ENCODE measurements at places on chromosomes 12 and 14.

DNA sequence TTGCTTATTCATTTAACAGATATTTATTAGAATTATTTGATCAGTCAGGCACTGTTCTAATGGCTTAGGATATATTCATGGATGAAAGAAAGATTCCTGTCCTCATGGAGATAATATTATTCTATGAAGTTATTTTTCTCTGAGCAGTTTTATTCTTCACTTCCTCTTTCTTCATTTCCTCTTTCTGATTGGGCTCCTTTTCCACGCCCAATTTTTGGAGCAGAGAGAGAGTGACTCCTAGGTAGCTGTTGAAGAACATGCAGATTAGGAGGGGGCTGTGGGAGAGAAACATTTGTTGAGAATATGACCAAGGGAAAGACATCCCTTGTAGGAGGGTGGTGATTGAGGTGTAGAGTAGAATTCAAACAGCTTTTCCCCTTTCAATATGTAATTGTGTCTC, 6.0 kb upstream of the YARS2 start:
- no peak for DNase-seq

DNA sequence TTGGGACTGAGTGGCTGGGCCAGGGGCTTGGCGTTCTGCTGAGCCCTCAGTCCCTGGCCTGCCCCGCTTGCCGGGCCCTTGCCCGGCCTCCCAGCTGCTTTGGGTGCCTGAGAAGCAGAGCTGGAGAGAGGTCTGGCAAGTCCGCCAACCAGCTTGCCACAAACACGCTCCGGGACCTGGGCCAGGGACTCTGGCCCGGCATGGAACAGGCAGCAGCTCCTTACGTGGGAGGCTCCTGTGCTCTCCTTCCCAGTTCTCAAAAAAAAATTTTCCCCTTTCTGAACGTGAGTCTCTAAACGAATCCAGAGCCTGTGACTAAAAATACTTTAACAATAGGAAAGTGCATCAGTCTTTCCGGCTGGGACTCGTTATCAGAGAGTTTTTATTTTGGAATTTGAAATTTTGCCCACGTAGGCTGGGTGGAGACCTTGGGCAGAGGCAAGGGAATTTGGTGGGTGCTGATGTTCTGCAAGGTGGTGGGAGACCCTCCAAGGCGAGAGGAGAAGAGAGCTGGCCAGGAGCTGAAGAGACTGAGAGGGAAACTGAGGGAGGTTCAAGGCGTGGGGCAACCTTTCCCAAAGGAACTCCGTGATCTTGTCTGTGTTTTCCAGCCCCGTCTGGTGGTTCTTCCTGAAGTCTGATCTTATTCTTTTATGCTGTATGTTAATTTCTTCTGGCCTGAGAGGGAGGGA, 6.8 kb upstream of the NR4A1 start:
- peak; percentile 85 for DNase-seq

- DNase-seq = no peak
Observed at GRCh38 chr14:25056688-25057078, 6.7 kb upstream of the STXBP6 start.

DNA sequence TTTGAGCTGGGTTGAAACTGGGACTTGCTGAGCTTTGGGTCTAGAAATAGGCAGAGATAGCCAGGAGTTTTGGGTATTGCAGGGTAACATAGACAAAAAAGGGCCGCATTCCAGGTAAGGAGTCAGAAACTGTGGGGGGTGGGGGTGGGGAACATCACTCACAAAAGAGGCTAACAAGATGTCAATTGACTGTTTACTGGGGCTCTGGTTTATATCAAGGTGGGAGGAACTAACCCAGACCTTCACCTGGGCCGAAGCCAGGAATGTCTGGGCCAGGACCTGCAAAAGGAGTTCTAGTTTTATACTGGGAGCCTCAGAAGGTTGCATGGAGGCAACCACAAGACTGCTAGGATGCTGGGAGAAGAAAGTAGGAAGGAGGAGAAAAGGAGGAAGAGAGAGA, 154.4 kb downstream of the EMP1 start:
- DNase-seq = no peak

- DNase-seq = no peak
Observed at GRCh38 chr12:130876758-130877157, 4.9 kb downstream of the RAN start.

GRCh38 chr14:61551384-61551783, 143.9 kb upstream of the HIF1A start:
- no peak for DNase-seq

GRCh38 chr12:20489645-20490044, 121.3 kb downstream of the PDE3A start:
- no peak for DNase-seq

- DNase-seq = no peak
Observed at GRCh38 chr12:127295630-127296029, 971.3 kb upstream of the TMEM132C start.

DNA sequence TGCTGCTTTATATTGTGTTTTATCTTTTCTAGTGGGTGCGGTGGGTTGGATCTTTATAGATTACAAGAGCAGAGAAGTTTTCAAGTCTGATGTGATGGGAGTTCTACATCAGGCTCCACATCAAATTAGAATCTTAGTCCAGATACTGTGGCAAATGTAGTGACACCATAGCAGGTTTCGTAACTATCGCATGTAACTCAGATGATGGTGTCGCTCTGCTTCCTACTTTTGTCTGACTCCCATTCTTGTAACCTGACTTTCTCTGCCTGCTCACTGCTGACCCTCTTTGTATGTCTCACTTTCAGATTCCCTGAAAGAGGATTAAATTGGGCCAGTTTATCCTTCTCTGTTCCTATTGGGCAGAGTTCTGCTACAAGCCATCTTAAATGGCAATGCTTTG, 22.8 kb upstream of the FBXO34 start:
- no peak for DNase-seq

DNA sequence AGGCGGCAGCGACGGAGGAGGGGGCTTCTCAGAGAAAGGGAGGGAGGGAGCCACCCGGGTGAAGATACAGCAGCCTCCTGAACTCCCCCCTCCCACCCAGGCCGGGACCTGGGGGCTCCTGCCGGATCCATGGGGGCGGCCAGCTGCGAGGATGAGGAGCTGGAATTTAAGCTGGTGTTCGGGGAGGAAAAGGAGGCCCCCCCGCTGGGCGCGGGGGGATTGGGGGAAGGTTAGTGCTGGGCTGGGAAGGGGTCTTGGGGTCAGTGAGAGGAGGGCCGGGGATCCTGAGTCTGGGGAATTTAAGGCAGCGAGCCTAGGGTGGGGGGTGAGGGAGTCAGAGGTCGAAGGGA, 203 bp downstream of the NFATC4 start:
- DNase-seq = no peak

DNA sequence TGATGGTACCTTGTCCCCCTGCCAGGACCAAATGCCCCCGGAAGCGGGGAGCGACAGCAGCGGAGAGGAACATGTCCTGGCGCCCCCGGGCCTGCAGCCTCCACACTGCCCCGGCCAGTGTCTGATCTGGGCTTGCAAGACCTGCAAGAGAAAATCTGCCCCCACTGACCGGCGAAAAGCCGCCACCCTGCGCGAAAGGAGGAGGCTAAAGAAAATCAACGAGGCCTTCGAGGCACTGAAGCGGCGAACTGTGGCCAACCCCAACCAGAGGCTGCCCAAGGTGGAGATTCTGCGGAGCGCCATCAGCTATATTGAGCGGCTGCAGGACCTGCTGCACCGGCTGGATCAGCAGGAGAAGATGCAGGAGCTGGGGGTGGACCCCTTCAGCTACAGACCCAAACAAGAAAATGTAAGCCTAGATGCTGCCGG, 410 bp downstream of the MYF6 start:
- DNase-seq = no peak

DNA sequence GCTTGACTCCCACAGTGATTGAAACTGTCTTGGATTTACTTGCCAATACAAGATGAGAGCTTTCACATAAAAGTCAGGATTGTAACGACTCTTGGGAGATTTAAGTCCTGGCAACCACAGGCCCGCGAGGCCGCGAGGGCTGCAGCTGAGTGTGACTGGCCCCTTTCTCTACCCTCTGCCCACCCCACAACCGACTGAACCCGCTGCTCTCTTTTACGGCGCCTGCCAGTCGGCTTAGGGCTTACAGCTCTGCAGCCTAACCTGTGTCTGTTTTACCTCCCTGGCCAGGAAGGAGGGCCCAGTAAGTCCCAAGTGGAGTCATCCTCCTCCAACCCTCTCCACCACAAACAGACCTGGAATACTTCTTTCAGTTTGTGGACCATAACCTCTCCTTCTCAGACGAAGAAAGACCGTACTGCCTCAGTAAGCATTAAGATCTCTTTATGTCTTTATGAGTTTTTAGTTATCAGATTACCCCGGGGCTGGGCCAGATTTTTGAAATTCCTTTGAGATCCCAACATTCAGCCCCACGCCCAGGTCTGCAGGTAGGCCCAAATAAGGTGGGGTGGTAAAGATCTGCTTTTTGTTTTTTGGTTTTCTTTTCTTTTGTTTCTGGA, 12.6 kb upstream of the TIGAR start:
- no peak for DNase-seq

- no peak for DNase-seq
Observed at GRCh38 chr12:48978291-48978740, at the start of gene WNT1. WNT1 (plus strand) TSS chr12:48978322; CDS start chr12:48978651, 329 bp downstream.

DNA sequence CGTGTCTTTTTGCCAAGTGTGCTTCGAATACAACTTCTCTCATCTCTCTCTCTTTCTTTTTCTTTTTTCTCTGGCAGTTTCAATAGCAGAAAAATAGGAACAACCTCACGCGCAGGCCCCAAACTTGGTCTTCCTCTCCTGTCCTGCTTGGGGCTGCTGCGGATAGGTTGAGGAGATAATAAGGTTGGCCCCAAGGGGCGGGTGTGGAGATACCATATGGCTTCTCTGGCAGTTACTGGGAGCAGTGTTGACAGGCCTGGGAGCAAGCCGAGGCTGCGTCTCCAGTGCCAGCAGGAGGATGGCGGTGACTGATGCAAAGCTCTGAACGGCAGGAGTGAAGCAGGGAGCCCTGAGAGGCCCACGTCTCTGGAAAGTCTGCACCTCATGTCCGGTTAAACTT, 89.5 kb upstream of the MANSC4 start:
- no peak for DNase-seq

Measured in dorsolateral prefrontal cortex (tissue), 122 donors.